ENCODE measurements at places on chromosomes 2 and 18.

DNA sequence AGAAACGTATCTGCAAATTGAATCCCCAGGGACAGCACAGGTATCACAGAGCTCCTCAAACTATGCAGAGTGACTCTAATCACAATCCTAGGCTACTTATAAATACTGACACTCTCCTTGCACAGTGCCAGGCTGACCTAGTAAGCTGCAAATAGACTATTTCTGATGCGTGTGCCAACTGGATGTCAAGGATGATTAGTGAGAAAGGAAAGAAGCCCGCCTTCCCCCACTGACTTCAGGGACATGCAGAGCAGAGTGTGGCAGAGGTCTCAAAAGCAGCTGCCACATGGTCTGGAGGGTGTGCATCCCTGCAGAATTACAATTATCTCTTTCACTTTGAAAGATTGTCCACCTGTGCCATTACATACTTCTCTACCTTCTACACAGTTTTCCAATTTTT is 235.6 kb downstream of the CPS1 start:
- no peaks in the 10 kb centered on the region for H3K27me3 ChIP-seq
- no peak for DNase-seq
- no peaks in the 10 kb centered on the region for H3K36me3 ChIP-seq
- H3K27ac ChIP-seq: no peak overlapping the region
- no peaks in the 10 kb centered on the region for H3K4me1 ChIP-seq

GRCh38 chr2:178990533-178991241 is 59.2 kb downstream of the CCDC141 start:
- H3K36me3 ChIP-seq: no peaks in the 10 kb centered on the region
- no peaks in the 10 kb centered on the region for H3K27me3 ChIP-seq
- H3K4me3 ChIP-seq: no peak overlapping the region
- H3K4me1 ChIP-seq: no peaks in the 10 kb centered on the region

DNA sequence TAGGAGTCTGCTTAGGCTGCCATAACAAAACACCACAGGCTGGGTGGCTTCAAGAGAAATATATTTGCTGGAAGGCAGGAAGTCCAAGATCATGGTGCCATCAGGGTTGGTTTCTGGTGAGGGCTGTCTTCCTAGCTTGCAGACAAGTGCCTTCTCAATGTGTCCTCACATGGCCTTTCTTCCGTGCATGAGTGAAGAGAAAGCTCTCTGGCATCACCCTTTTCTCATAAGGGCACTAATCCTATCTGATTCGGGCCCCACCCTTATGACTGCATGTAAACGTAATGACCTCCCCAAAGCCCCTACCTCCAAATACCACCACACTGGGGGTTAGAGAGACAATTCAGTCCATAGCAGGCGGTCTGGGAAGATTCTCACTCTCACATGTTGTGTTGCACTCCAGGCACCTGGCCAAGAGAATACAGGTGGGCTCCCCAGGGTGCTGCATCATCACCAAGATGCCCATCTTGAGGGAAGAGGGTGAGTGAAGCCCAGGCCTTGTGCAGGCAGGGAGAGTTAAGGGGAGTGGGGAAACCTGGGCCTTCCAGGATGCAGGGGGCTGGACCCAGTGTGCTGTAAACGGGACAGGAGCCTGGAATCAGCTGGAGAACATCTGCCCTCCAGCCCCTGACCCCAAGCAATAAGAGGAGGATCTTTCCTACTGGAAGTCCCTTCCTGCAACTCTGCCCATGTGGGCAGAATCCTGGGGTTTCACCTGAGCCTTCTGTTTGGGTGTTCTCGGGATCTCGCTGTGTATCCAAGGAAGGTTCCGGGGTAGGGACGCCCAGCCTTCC is 10.2 kb downstream of the CATIP start:
- H3K4me1 ChIP-seq: no peaks in the 10 kb centered on the region
- H3K27ac ChIP-seq: no peak overlapping the region

DNA sequence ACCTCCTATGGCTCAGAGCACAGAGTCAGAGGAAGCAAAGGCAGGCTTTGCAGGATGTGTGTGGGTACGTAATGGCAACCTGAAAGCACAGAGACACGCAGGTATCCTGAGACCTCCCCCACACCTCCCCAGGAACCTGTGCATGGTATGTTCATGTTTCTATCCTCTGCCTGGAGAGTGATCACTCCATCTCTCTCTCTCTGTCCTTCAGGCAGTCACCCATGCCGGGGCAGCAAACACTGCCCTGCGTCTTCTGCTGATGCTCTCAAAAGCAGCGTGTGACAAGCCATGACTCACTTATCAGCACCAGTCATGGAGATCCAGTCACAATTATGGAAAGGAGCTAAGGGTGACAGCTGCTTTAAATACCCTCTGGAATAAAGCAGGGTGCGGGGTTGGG is 52.7 kb downstream of the PDCL3 start:
- no peak overlapping the region for H3K27ac ChIP-seq
- no peak overlapping the region for H3K4me3 ChIP-seq
- DNase-seq: no peak
- H3K27me3 ChIP-seq: no peaks in the 10 kb centered on the region
- no peaks in the 10 kb centered on the region for H3K4me1 ChIP-seq

DNA sequence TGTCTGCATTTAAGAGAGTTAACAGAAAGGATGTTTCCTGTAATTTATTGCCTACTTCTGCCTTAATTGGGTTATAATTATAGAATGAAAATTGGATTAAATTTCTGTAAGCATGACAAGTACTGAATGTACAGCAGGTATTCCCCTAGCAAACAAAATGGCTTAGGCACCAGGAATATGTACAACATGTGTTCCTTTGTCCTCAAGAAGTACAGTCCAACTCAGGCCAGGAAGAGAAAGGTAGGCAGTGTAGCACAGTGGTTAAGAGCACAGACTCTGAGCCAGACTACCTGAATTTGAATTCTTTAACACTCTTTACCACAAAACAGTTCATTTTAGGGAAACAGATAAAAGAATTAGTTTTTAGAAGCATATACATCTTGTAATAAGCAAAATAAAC is 43.1 kb downstream of the COX7A2L start:
- DNase-seq: no peak
- H3K27me3 ChIP-seq: no peaks in the 10 kb centered on the region
- H3K27ac ChIP-seq: no peak overlapping the region
- peaks cover 84% of the 10 kb centered on the region for H3K36me3 ChIP-seq
- H3K4me3 ChIP-seq: no peak overlapping the region

- no peak overlapping the region for H3K27ac ChIP-seq
- H3K36me3 ChIP-seq: no peaks in the 10 kb centered on the region
- no peaks in the 10 kb centered on the region for H3K27me3 ChIP-seq
- no peaks in the 10 kb centered on the region for H3K4me1 ChIP-seq
- DNase-seq: no peak
- H3K4me3 ChIP-seq: no peak overlapping the region
These were observed 58.2 kb downstream of the SLC16A14 start for GRCh38 chr2:230010501-230010900.

- H3K4me3 ChIP-seq: no peak overlapping the region
- H3K4me1 ChIP-seq: peaks cover 17% of the 10 kb centered on the region
- no peak for DNase-seq
- H3K27ac ChIP-seq: no peak overlapping the region
- no peaks in the 10 kb centered on the region for H3K36me3 ChIP-seq
These were observed 51.9 kb downstream of the MAIP1 start for GRCh38 chr2:200007306-200007705.

- H3K4me1 ChIP-seq: no peaks in the 10 kb centered on the region
- H3K36me3 ChIP-seq: no peaks in the 10 kb centered on the region
- H3K4me3 ChIP-seq: no peak overlapping the region
- no peak overlapping the region for H3K27ac ChIP-seq
- H3K27me3 ChIP-seq: no peaks in the 10 kb centered on the region
- DNase-seq: no peak
These were observed 1167.7 kb upstream of the ZEB2 start for GRCh38 chr2:145687442-145688134.

DNA sequence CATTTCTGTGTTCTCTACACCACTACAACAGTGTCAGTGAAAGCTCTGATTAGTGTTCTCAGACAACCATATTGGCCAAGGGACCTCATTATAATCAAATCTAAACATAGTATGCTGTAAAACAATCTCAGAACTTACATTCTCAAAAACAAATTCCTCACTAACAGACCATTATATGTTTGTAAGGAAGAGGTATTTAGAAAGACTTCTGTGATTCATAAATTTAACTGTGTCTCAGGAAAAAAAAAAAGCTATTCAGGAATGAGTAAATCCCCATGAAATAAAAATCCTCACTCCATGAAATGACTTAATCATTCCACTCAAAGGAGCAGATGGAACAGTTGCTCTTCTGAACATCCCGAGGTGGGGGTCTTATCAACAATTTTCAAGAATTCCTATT is 413.0 kb downstream of the CDH2 start:
- H3K27me3 ChIP-seq: no peaks in the 10 kb centered on the region
- H3K4me1 ChIP-seq: peaks cover 1% of the 10 kb centered on the region
- no peak overlapping the region for H3K27ac ChIP-seq
- H3K36me3 ChIP-seq: no peaks in the 10 kb centered on the region

DNA sequence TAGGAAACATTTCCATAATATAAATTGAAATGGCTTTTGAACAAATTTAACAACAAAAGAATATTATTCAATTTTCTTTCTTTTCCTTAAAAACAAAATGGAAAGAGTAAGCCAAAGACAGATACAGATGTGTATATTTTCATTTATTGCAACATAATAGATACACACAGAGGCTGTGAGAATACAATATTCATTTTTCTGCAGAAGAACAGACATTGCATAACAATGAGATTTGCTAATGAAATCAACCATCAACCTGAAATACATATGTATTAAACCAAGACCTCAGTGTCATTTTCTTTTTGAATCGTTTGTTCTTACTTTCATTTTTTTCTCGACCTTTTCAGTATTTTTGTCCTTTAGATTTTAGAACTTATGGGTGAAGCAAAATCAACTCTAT is 95.1 kb downstream of the BAZ2B start:
- H3K36me3 ChIP-seq: no peaks in the 10 kb centered on the region
- H3K4me3 ChIP-seq: no peak overlapping the region
- DNase-seq: no peak
- no peak overlapping the region for H3K27ac ChIP-seq
- no peaks in the 10 kb centered on the region for H3K27me3 ChIP-seq

All from neuronal stem cell (in vitro differentiated cells).